ENCODE measurements at places on chromosomes 1 and 21.

DNA sequence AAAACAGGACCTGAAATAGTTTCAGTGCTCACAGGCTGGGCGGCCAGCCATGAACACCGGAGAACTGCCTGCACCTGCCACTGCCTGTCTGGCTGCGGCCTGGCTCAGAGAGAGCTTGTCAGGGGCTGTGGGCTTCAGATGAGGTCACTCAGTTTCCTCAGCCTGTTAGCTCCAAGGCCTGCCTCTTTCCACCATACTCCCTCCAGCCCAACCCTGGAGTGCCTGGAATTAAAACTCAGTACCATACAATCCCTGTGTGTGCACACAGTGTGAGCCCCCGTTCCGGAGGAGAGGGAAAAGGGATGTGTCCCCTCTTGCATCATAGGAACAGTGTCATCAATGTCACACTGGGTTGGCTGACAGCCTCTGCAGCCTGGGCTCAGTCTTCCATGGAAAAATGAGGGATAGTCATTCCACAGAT is 16.2 kb downstream of the CACNA1S start:
- DNase-seq: peak; percentile 16

DNA sequence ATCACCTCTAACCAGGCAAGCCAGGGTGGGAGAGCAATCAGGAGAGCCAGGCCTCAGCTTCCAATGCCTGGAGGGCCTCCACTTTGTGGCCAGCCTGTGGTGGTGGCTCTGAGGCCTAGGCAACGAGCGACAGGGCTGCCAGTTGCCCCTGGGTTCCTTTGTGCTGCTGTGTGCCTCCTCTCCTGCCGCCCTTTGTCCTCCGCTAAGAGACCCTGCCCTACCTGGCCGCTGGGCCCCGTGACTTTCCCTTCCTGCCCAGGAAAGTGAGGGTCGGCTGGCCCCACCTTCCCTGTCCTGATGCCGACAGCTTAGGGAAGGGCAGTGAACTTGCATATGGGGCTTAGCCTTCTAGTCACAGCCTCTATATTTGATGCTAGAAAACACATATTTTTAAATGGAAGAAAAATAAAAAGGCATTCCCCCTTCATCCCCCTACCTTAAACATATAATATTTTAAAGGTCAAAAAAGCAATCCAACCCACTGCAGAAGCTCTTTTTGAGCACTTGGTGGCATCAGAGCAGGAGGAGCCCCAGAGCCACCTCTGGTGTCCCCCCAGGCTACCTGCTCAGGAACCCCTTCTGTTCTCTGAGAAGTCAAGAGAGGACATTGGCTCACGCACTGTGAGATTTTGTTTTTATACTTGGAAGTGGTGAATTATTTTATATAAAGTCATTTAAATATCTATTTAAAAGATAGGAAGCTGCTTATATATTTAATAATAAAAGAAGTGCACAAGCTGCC is 19.8 kb downstream of the CSF1 start:
- no peak for DNase-seq

DNA sequence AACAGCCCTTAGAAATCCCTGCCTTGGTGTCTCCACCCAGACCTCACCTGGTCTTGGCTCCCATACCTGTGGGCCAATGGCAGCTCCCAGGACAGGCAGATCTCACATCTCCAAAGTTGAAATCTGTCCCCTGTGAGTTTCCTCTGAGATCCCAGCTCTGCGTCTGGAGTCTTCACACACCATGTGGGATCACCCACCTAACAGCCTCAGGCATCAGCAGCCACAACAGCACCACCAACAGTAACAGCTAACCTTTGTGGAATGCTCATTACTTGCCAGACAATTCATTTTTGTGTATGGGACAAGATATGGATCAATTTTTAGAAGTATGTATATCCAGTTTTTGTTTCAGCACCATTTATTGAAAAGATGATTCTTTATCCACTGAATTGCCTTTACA is 523.2 kb downstream of the MATN1 start:
- DNase-seq: no peak

GRCh38 chr1:1779320-1779675 is 1.0 kb upstream of the NADK start:
- no peak for DNase-seq

- no peak for DNase-seq
Observed at GRCh38 chr1:152941037-152941711, 5.8 kb upstream of the SPRR5 start.

DNA sequence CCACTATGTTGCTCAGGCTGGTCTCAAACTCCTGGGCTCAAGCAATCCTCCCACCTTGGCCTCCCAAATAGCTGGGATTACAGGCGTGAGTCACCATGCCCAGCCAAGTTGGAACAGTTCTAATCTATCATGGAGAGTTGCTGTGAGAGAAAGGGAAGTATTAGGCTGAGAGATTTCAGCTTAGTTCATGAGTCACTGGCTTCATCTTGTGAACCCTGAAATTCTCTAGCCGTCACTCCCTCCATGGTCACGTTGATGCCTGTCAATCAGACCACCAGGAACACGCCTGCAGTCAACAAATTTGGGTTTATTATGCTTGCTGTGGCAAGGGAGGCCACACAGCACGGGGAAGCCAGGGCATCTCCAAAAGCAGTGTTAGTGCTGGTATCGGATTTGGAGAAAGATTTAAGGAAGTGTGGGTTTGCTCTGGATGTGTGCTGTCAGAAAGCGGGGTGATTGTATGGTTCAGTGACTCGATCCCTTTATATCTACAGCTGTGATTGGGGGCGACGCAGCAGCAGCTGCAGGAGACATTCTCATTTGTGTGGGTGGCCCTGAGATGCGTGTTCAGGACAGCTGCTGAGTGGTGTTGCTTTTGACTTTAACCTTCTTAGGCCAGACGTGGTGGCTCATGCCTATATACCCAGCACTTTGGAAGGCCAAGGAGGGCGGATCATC is 18.7 kb downstream of the UQCRHL start:
- DNase-seq: no peak

- DNase-seq: no peak
Observed at GRCh38 chr1:69244211-69244610, 323.5 kb upstream of the LRRC7 start.

DNA sequence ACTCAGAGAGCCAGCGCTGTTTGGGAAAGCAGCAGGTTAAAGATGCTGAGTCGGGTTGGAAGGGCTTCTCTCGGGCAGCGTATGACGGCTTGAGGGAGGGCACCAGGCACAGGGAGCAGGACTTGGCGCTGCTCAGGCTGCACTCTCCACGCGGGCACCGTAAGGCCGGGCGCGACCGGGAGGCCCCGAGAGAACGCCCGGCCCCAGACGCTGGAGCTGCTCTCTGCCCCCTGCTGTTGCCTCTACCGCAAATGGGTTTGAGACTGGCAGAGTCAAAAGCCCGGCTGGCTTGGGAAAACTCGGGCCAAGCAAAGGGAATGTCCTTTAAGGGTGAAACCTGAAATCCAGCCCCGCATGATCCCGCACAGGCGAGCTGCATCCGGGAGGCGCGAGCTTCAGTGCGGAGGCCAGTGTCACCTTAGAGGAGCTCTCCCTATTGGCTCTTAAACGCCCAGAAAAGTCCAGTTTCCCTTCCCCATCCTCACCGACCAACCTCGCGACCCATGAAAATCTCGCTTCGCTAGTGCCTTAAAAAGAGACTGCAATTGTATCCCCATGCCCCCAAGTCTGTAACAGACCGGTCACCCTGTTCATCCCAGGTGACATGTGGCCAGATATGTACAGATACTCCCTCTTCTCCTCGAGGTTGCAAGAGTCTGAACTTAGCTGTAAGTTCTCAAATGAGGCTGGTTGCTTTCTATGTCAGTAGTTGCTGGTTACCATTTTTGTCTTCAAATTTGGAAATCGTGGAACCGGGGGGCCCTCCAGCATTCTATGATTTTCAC is 1.1 kb downstream of the PRRX1 start:
- DNase-seq: peak; percentile 52

GRCh38 chr1:240734001-240734400 is 122.0 kb upstream of the GREM2 start:
- DNase-seq: no peak

DNA sequence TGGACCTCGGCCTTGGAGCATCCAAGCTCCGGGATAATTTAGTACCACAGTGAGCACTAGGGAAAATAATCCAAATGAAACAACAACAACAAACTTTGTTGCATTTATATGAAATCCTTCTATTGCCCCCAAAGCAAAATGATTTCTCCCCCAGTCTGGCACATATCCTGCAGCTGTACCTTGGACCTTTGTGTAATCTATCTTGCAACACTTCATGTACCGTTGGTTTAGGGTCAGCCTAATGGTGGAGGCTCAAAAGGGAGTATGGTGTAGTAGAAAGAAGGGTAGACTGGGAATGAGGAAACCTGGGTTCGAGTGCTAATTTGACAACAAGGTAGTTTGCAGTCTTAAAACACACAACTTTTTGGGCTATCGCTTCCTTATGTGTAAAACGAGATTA is 12.1 kb downstream of the GREM2 start:
- DNase-seq: no peak

DNA sequence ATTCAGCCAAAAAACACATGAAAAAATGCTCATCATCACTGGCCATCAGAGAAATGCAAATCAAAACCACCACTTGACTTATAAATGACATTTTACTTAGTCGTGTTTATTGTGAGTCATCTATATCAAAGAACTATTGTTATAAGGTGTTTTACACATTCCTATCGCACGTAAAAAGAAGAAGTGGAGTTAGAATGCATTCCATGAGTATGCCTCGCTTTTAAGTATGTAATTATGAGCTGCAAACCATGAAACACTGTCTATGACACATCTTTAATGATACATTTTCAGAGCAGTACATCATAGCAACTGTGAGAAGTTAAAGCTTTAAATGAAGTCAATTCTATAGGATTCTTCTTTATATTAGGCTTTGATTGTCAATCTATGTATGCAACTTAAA is 614.3 kb upstream of the ADAMTS5 start:
- no peak for DNase-seq

DNA sequence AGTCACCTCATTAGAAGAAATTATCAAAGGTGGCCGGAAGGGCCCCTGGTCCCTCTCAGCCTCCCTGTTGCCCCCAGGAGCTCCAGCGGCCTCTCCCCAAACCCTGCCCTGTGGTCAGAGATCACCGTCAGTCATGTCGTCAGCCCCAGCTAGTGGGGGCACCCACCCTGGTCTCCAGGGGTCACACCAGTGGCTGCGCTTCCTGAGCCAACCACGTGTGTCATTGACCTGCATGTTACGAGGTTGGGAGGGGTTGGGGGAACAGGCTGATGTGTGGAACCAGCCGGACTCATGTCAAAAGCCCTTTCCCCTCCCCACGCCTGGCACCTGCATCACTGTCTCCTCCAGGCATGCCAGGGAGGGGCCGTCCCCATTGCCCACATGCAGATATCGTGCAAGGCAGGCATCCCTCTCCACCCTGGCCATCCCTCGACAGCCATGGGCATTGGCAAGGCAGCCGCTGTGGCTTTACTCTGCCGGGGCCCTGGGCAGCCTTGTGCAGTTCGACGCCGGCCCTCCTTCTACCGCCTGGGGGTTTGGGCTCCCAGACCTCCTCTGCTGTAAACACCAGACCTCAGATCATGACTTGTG is 128.7 kb downstream of the CRYAA start:
- no peak for DNase-seq

DNA sequence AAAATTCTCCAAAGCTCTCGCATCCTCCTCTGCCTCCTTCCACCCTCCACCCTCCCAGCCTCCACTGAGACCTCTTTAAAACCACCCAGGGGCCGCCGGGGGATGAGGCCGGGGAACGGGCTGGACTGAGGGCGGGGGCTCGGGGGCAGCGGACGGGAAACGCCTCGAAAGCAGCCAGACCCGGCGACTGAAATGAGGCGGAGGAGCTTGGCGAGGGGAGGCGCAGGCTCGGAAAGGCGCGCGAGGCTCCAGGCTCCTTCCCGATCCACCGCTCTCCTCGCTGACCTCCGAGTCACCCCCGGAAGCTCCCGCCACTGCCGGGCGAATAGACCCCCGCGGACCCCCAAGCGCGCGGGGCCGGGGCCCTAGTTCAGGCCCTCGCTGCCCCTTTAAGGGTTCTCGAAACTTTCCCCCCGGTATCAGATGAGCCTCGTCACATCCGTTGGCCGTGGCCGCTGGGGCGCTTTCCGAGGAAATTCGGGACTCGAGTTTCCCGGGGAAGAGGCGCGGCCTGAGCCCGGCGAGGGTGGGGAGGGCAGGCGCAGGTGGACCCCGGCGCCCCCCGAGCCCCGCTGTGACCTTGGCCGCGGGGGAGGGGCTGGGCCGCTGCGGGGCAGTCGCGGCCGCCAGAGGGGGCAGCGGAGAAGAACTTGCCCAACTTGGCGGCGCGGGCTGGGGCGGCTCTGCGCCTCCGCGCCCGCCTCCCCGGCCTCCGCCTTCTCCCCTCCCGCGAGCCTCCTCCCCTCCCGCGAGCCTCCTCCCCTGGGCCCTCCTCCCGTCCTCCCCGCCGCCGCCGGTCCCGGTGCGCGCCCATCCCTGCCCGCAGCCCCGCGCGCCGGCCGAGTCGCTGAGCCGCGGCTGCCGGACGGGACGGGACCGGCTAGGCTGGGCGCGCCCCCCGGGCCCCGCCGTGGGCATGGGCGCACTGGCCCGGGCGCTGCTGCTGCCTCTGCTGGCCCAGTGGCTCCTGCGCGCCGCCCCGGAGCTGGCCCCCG is at the start of gene BACE2:
TSS of gene BACE2 (plus strand) at position 813 of the 995 bp plus-strand sequence. CDS start at position 917, 104 bp downstream.
- DNase-seq: peak; percentile 65

DNA sequence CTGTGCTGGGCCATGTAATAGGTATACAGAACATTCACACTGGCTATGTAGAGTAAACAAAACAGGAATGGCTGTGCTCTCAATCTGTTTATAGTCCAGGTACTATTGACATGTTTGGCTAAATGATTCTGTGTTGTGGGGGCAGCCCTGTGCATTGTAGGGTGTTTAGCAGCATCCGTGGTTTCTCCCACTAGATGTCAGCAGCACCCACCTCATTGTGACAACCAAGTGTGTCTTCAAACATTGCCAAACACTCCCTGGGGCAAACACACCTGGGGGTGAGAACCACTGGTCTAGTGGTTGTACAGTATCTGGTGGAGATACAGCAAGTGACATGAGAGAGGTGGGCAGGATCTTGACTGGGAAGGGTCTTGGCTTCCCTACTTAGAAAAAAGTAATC is 80.4 kb upstream of the SPATA6 start:
- DNase-seq: peak; percentile 44

DNA sequence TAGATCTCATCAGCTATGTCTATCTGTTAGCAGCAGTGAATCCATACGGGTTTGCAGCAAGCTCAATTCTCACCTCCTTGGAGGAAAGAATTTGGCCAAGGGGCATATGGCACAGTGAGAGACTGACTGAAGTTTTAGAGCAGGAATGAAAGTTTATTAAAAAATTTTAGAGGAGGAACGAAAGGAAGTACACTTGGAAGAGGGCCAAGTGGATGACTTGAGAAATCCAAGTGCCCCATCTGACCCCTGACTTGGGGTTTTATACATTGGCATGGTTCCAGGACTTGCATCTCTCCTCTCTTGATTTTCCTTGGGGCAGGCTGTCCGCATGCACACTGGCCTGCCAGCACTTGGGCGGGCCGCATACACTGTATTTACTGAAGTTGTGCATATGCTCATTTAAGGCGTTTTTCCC is 9.2 kb upstream of the OSBPL9 start:
- DNase-seq: no peak

DNA sequence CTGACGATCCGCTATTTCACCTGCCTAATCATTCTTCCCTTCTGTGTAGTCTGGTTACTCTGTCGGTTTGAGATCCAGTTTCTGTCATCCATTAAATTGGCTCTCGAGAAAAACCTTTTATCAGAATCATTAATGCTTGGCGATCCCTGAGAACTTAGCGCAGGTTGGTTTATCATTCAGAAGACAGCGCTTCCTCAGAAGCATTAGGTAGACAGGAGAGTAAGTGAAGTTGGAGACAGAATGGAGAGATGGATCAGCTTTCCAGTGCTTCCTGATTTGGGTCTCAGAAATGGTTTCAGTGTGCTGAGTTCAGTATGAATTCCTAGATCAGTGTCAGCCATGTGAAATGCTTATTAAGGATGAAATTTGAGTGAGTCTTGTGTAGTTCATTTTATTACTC is 1.3 kb downstream of the USP1 start:
- no peak for DNase-seq

GRCh38 chr1:193657552-193657951 is 471.1 kb upstream of the B3GALT2 start:
- DNase-seq: no peak
